ENCODE measurements at places on chromosomes 1 and 21. TPM values are rescaled to one million over a fixed set of nuclear protein-coding genes. Genes with fewer than 3 reads are reported as not detected.

Gene GPR89B
- polyA plus RNA-seq, result 16.9 TPM

Gene TRABD2B
- not detected for polyA plus RNA-seq

DNA sequence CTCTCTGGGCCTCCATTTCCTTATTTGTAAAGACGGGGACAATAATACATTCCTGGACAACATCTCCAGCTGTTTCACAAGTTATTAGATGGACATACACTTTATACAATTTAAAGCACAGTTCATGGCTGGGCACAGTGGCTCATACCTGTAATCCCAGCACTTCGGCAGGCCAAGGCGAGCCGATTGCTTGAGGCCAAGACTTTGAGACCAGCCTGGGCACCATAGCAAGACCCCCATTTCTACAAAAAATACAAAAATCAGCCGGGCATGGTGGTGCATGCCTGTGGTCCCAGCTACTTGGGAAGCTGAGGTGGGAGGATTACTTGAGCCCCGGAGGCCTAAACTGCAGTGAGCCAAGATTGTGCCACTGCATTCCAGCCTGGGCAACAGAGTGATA, 34.1 kb downstream of the IGSF21 start:
- no peak overlapping the region for H3K4me3 ChIP-seq
- H3K4me1 ChIP-seq, result no peaks in the 10 kb centered on the region
- no peaks in the 10 kb centered on the region for H3K27me3 ChIP-seq
- no peaks in the 10 kb centered on the region for H3K36me3 ChIP-seq

DNA sequence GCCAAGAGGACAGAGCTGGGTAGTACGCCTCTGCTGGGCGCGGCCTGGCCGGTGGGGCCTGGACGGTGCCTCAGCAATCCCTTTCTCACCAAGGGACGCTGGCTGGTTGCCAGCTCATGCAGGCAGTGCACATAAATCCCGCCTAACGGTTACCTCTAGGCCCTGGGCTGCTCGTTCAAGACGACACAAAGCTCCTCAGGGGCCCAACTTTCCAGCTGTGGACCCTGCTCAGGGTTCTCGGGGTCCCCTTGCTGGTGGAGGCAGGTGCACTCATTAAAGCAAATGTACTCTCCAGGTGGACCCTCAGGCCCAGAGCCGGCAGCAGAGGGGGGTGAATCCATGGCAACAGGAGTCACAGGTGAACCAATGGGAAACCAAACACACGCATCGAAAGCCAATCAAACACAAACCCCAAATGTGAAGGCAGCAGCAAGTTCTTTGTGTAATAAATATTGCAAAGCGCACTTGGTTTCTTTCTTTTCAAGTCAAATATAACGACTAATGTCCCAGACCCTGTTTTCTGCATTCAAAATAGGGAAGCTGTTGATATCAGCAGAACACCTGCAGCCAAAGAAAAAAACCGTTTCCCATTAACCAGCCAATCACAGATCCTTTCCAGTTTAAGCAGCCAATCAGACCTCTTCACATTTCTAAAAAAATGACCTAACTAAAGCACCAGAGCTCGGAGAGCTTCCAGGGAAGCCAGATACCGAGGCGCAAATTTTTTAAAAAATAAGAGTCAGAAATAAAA, 26.1 kb upstream of the CLSTN1 start:
- H3K27me3 ChIP-seq, result no peaks in the 10 kb centered on the region
- H3K4me3 ChIP-seq, result no peak overlapping the region
- H3K36me3 ChIP-seq, result no peaks in the 10 kb centered on the region
- no peak overlapping the region for H3K27ac ChIP-seq
- no peak for DNase-seq

Gene LCE2C
- polyA plus RNA-seq, result not detected

GRCh38 chr1:206768472-206769303, 1.9 kb upstream of the IL19 start:
- no peaks in the 10 kb centered on the region for H3K36me3 ChIP-seq
- 0 out of 2 replicates have a peak overlapping the region, but pooled peaks have one; percentile 9 for H3K4me3 ChIP-seq
- H3K27ac ChIP-seq, result peak overlapping the region; percentile 86
- H3K27me3 ChIP-seq, result no peaks in the 10 kb centered on the region
- no peak for DNase-seq

- H3K27me3 ChIP-seq, result no peaks in the 10 kb centered on the region
- no peak overlapping the region for H3K4me3 ChIP-seq
- no peaks in the 10 kb centered on the region for H3K36me3 ChIP-seq
Measured at GRCh38 chr21:37984416-37984815, 68.2 kb upstream of the KCNJ6 start.

DNA sequence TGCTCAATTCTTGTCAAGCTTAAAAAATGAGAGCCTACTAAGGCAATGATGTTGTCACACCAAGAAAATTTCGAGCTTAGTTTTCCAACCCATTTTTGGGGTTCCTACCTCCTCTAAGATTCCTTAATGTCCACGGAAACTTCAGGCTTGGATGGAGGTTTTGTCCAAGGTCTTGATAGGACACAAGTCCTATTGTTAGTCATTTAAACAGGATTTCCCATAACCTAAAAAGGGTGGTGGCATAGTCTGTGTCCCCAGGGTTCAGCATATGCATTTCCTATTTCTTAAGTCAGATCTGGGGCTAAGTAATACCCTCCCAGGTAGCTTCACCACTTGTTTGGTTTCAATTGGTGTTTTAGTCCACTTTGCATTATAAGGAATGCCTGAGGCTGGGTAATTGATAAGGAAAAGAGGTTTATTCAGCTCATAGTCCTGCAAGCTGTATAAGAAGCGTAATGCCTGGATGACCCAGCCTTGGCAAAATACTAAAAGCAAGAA, 10.9 kb upstream of the PADI2 start:
- no peaks in the 10 kb centered on the region for H3K36me3 ChIP-seq
- no peak for DNase-seq
- H3K27me3 ChIP-seq, result no peaks in the 10 kb centered on the region

- no peaks in the 10 kb centered on the region for H3K4me1 ChIP-seq
- no peak for DNase-seq
- H3K4me3 ChIP-seq, result no peak overlapping the region
- peaks cover 4% of the 10 kb centered on the region for H3K27me3 ChIP-seq
- no peaks in the 10 kb centered on the region for H3K36me3 ChIP-seq
Measured at GRCh38 chr1:11441211-11441952, 37.6 kb upstream of the DISP3 start.

Gene CLDN19
- not detected for polyA plus RNA-seq

- H3K27me3 ChIP-seq, result no peaks in the 10 kb centered on the region
- H3K36me3 ChIP-seq, result no peaks in the 10 kb centered on the region
- DNase-seq, result no peak
- H3K4me1 ChIP-seq, result no peaks in the 10 kb centered on the region
- H3K27ac ChIP-seq, result no peak overlapping the region
- no peak overlapping the region for H3K4me3 ChIP-seq
Measured at GRCh38 chr1:228378090-228378872, 28.4 kb downstream of the TRIM11 start.

DNA sequence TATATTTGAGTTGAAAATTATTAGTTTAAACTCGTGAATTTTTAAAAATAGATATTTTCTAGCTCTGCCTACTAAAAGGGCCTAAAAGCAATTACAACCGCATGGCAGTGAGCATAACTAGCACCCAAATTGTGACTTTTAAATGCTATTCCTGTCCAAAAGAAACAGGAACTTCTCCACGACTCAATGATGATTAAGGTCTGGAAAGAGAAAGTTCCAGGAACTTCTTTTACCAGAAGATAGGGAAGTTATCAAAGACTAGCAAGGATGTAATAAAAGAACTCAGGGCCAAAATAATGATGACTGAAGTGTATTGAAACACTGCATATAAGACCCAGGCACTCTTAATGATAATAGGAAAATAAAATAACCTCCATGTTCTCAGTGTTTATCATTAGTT, 313.0 kb downstream of the PLPP3 start:
- H3K4me3 ChIP-seq, result no peak overlapping the region
- no peaks in the 10 kb centered on the region for H3K4me1 ChIP-seq
- H3K27me3 ChIP-seq, result no peaks in the 10 kb centered on the region
- DNase-seq, result no peak
- no peaks in the 10 kb centered on the region for H3K36me3 ChIP-seq
- H3K27ac ChIP-seq, result no peak overlapping the region

- no peaks in the 10 kb centered on the region for H3K4me1 ChIP-seq
- DNase-seq, result no peak
- H3K27me3 ChIP-seq, result no peaks in the 10 kb centered on the region
- no peak overlapping the region for H3K4me3 ChIP-seq
- H3K36me3 ChIP-seq, result no peaks in the 10 kb centered on the region
Measured at GRCh38 chr1:64537942-64538341, 68.0 kb downstream of the CACHD1 start.

Gene SYF2
- 34.8 TPM for polyA plus RNA-seq

- DNase-seq, result no peak
- H3K36me3 ChIP-seq, result no peaks in the 10 kb centered on the region
- no peaks in the 10 kb centered on the region for H3K27me3 ChIP-seq
- H3K4me3 ChIP-seq, result no peak overlapping the region
- no peaks in the 10 kb centered on the region for H3K4me1 ChIP-seq
Measured at GRCh38 chr21:43206231-43207042, 37.6 kb downstream of the CRYAA start.

- no peaks in the 10 kb centered on the region for H3K36me3 ChIP-seq
Measured at GRCh38 chr1:231338270-231339128, at the start of gene SPRTN. Gene SPRTN, plus strand, starts transcription at chr1:231338293. Its CDS starts 91 bp downstream, at chr1:231338384.

Gene SRGAP2C
- polyA plus RNA-seq, result 2.9 TPM

- H3K27ac ChIP-seq, result no peak overlapping the region
- no peaks in the 10 kb centered on the region for H3K36me3 ChIP-seq
- H3K27me3 ChIP-seq, result no peaks in the 10 kb centered on the region
- H3K4me3 ChIP-seq, result no peak overlapping the region
- H3K4me1 ChIP-seq, result no peaks in the 10 kb centered on the region
Measured at GRCh38 chr21:37592496-37592895, 225.9 kb downstream of the DYRK1A start.

- peak overlapping the region; percentile 71 for H3K4me3 ChIP-seq
- H3K27me3 ChIP-seq, result no peaks in the 10 kb centered on the region
- H3K36me3 ChIP-seq, result peaks cover 4% of the 10 kb centered on the region
- H3K27ac ChIP-seq, result peak overlapping the region; percentile 100
- H3K4me1 ChIP-seq, result peaks cover 28% of the 10 kb centered on the region
Measured at GRCh38 chr1:32817815-32818786, 648 bp downstream of the S100PBP start.

Gene FMOD
- not detected for polyA plus RNA-seq

Gene MACO1
- 8.4 TPM for polyA plus RNA-seq

GRCh38 chr1:97571760-97572159, 349.1 kb downstream of the DPYD start:
- no peaks in the 10 kb centered on the region for H3K36me3 ChIP-seq
- DNase-seq, result no peak
- no peak overlapping the region for H3K4me3 ChIP-seq
- no peak overlapping the region for H3K27ac ChIP-seq
- no peaks in the 10 kb centered on the region for H3K4me1 ChIP-seq

- no peaks in the 10 kb centered on the region for H3K27me3 ChIP-seq
- H3K36me3 ChIP-seq, result no peaks in the 10 kb centered on the region
- H3K4me1 ChIP-seq, result no peaks in the 10 kb centered on the region
- H3K27ac ChIP-seq, result no peak overlapping the region
Measured at GRCh38 chr21:25535849-25536248, 71.4 kb downstream of the MRPL39 start.

- no peaks in the 10 kb centered on the region for H3K4me1 ChIP-seq
- no peak for DNase-seq
- no peak overlapping the region for H3K27ac ChIP-seq
- H3K27me3 ChIP-seq, result no peaks in the 10 kb centered on the region
- no peaks in the 10 kb centered on the region for H3K36me3 ChIP-seq
Measured at GRCh38 chr21:14889080-14889810, 175.6 kb downstream of the NRIP1 start.

DNA sequence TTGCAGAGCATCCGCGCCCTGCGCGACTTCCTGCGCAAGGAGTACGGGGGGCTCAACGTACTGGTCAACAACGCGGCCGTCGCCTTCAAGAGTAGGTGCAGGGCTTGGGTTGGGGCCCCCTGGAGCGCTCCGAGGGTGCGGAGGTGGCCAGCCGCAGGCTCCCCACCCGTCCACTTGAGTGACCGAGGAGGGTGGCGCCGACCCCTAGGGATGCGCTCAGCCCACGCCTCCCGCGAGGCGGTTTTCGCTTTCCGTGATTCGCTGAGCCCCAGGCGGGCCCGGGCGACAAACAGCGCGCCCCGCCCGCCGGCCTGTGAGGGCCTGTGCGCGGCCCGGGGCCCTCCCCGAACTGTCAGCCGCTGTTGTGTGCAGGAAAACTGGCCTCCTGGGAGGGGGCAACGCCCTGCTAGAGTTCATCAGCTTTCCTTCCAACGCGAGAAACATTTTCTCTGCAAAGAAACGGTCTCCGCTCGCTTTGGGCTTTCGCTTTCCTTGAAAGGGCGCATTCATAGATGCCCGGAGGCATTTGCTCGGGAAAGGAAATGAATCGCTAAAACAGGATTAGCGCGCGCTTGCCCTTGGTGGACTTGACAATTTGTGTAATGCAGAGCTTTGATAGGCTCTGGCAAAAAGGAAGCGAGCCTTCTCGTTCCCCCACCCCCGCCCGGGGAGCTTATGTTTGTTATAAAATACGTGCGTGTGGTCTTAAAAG, 668 bp downstream of the CBR3 start:
- peaks cover 15% of the 10 kb centered on the region for H3K4me1 ChIP-seq
- H3K27ac ChIP-seq, result no peak overlapping the region
- DNase-seq, result no peak
- H3K27me3 ChIP-seq, result peaks cover 1% of the 10 kb centered on the region
- H3K36me3 ChIP-seq, result no peaks in the 10 kb centered on the region

DNA sequence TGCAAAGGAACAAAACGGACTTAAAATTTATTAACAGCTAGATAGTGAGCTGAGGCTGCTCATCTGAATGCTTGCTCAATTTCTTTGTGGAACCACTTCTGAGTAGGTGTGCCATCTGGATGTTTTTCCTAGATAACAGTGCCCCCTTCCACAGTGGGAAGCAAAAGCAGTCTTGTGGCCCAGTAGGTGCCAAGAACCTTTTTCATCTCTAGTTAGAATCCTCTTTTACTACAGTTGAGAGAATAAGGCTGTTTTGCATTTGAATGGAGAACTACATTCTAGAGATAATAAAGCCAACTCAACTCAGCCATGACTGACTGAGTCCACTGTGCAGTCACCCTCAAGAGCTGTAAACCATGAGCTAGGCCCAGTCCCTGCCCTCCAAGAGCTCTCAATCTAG, 13.3 kb downstream of the F3 start:
- DNase-seq, result no peak
- H3K4me3 ChIP-seq, result no peak overlapping the region
- H3K36me3 ChIP-seq, result no peaks in the 10 kb centered on the region
- H3K4me1 ChIP-seq, result no peaks in the 10 kb centered on the region

Data from GM12878 (cell line).